ENCODE measurements at places on chromosomes 1 and 21.
A peak's percentile ranks its signal among the peaks of the same experiment; 100 is the strongest.

DNA sequence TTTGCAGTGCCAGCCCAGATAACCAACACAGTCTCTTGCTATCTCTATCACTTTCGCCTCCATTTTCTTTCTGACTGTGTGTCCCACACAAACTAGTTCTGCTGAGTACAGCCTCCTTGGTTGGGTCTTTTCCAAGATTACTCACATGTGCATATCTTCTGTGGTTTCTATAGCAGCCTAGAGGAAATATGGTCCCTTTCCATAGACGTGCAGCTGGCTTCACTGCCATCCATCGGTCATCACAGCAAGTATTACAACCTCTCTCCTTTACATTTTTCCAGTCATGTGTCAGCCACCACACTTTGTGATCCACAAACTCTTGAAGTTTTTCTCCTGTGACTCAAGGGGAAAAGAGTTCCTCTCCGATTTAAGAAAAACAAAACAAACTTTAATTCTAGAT lies 893.4 kb upstream of the ADGRL4 start:
- no peak for DNase-seq

DNA sequence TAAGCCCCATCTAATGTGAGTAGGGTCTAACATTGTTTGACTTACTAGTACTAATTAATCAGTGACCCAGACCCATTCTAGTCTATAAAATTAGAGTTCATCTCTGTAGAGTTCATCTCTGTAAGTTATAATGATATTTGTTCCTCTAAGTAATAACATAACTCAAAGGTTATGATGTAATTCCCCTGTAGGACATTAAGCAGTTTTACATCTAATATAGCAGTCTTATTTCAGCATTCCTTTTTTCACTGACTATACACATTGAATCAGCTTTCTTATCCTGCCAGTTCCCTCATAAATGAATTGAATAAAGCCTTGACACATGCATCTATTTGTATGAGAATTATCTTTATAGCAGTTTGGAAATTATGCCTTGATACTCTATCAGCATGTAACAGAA lies 90.9 kb downstream of the SH3GLB1 start:
- DNase-seq: no peak

DNA sequence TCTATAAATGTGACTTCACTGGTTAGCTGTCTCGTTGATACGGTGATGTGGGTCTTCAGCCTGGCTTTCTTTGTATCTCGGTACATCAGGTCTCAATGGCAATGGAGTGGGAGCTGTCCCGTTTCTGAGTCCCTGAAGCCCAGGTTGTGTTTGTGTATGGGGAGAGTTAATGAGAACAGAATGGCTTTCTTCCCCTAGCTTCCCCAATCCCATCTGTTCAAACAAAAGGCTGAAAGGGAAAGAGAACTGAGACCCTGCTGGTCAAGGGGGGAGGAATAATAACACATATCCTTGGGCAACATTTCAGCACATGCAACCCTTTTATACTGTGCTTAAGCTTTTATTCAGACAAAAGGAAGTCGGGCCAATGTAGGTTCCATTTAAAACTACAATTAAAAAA lies 28.4 kb upstream of the CASQ2 start:
- DNase-seq: no peak

- DNase-seq: no peak
These were observed 17.6 kb upstream of the CCT8 start for GRCh38 chr21:29091033-29091432.

DNA sequence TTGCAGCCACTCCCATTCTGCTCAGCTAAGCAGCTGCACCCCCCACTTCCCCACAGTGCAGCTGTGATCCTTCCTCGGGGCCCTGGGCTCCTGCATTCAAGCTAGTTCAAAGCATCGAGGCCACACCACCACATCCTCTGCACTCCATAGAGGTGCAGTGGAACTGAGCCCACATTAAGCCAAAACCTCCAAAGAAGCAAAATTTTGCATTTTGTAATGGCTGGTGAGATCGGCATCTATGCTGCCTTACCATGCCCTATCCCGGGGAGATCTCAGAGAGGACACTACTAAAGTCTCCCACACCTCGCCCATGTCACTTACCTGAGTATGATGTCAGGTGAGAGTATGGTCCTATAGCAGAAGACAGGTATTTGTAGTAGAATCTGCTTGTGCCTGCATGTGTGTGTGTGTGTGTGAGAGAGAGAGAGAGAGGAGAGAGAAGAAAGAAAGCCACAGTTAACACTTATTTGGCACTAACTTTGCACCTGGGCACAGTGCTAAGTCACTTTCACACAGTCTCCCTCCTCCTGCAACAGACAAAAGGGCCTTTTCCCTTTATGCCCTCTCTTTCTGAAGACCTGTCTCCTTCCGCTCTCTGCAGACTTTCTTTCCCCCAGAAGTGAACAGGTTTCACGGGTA lies 89.8 kb downstream of the KIF14 start:
- DNase-seq: peak; percentile 43

- no peak for DNase-seq
These were observed 3.8 kb downstream of the CTPS1 start for GRCh38 chr1:40983286-40983685.

GRCh38 chr21:42988236-42988965 lies 14.0 kb downstream of the PKNOX1 start:
- DNase-seq: no peak

GRCh38 chr1:203126866-203127665 lies 460 bp upstream of the ADORA1 start:
- no peak for DNase-seq

- DNase-seq: no peak
These were observed 10.2 kb upstream of the LYPLAL1 start for GRCh38 chr1:219163401-219163954.

Measured in CD4-positive, alpha-beta T cell treated with Interleukin-15 for 1 hour (primary cell).